ENCODE measurements at places on chromosomes 5 and 9.

- DNase-seq, result no peak
Measured at GRCh38 chr5:80804332-80804731, 149.5 kb upstream of the DHFR start.

DNA sequence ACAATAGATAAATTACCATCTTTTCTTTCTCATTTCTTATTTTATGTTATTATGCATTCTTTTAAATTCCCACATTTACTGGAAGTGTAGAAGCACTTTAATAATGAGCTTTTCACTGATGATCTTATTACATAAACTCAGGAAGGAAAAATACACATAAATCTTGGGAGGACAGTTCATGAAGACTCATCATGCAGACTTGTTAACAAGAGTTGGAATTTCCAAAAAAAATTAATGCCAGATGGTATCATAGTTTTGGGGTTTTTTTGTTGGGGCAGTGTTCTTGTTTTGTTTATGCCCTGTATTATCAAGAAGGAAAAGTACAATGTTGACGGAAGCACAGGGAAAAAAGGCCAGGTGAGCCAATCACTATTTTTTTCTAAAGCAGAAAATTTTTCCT is 35.1 kb downstream of the CEMIP2 start:
- DNase-seq, result no peak

DNA sequence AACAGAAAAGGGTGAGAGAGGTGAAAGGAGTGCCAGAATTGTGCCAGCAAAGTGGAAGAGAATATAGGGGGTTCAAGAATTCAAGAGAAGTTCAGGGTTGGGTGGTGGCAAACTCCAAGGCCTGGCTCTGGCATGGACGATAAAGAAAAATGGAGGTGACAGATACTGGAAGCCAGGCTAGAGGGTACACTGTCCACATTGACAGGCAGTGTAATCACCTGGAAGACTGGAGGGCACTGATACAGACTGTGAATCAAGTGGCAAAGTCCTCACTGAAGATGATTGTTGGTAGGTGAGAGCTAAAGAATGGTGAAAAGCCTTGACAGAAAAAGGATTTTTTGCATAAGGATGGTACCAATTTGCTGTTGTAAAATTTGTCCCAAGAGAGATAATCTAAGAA is 7.1 kb downstream of the SAR1B start:
- no peak for DNase-seq

GRCh38 chr9:96567203-96567700 is 52.4 kb downstream of the CDC14B start:
- DNase-seq, result no peak

DNA sequence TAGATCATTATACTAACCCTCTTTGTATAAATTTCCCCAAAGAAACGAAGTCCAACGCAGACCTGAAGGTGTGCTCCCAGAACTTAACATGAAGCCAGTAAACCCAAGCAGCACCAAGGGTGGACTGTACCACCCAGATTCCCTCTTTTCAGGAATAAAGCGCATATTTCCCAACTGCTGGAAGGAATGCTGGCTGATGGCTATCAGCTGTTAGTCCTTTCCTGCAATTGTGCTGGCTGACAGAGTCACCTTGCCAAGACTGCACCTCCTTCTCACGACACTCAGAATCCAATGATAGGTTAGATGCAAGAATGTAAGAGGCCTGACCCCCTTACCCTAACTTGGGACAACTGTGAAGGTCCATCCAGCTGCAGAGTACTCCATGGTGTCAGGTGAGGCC is 93.9 kb downstream of the MAPKAP1 start:
- DNase-seq, result no peak

DNA sequence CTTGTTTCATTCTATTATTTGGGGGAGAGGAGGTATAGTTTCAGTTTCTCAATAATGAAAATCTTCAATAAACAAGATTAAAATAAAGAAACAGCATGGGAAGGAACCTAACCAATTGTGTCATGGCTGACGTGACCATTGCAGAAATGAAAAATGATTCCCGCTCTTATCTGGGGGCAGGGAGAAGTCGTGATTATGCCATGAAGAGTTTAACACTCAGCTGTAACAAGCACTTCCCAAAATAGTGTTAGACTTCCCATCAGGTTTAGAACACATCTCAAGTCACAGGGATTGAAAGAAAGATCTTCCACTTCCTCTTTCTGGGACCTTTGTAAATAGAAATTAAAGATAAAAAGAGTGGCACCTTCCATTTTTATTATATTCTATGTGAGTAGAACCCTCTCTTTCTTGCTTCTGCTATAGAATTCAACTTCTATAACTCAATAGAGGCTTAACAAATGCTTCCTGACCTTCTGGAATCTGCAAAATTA is 122.2 kb downstream of the TRPM6 start:
- no peak for DNase-seq

GRCh38 chr5:37815913-37816312 is 23.9 kb downstream of the GDNF start:
- DNase-seq, result no peak

- no peak for DNase-seq
Measured at GRCh38 chr5:74288038-74288437, 352.5 kb downstream of the ENC1 start.

GRCh38 chr9:133729617-133730281 is 8.4 kb downstream of the SARDH start:
- no peak for DNase-seq

GRCh38 chr5:31844622-31845345 is 205.9 kb downstream of the PDZD2 start:
- DNase-seq, result no peak

DNA sequence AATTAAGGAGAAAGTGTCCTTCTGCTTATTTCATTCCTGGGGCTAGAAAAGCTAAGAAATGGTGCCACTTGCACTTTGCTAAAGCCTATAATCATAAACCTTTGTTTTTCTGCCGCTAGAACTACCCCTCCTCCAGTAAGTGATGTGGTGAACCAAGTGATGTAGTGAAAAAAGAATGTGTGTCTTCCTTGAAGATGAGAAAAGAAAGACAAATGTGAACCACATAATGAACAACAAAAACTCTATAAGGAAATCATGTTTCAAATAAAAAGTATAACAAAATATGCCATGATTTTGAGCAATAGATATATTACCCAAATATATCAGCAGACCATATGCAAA is 179.0 kb upstream of the SGCD start:
- no peak for DNase-seq

GRCh38 chr9:2150338-2150737 is 135.2 kb downstream of the SMARCA2 start:
- no peak for DNase-seq

DNA sequence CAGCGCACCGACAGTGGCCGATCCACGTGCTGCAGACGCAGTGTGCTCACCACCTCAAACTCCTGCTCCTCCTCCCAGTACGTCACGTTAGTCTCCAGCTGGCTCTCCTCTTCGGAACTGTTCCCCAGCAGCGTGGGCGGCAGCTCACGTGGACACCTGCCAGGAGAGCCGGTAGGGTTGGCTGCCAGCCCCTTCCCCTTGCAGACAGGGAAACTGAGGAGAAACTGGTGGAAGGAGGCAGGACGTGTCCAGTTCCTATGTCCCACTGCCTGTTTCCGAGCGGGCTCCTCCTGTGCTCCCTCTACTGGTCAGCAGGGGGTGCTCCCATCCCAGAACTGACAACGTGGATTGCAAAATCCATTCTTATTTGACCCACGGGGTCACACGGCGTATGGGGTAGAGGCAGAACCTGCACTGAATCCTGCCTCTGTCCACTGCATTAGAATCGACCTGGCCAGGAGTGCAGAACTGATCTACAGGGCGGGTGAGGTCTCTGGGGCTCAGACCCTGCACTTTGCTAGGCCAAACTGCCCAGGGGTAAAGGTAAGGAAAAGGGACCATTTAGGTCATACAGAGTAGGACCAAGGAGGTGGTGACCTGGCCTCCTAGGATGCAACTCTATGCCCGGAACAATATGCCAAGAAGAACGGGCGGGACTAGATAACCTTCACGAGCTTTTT is 25.7 kb downstream of the PDGFRB start:
- peak; percentile 45 for DNase-seq

DNA sequence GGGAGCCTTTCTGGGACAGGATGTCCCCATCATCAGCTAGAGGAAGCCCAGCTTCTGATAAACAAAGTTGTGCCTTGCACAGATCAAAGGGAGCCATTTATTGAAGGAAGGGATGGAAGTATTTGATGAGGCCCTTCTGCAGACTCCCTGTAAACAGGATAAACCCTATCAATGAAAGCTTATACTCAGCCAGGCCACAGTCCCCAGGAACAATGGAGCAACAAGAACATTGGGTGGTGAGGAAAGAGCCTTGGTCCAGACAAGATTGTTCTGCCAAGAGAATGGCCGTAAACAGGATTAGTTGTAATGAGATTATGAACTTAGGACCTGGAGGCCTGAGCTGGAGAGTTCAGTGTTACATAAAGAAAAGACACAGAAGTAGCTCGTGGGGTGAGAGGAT is 40.5 kb upstream of the LIFR start:
- DNase-seq, result no peak

DNA sequence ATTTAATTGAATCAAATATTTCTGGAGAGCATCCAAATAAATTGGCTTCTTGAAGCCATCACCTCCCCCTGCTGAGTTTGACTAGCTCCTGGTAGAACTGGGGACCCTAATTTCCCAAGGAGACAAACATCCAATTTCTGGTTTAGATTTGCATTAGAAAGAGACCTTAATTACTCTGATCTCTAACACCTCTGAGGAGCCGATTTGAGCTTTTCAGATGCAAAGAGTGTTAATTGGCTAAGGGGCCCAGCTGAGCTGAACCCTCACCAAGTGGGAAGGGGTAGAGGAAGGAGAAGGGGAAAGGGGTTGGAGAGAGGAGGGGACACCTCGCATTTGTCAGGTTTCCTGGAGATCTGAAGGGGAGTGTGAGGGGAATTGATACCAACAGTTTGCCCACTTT is 145.4 kb upstream of the SHB start:
- DNase-seq, result no peak

- DNase-seq, result no peak
Measured at GRCh38 chr9:3495855-3496254, 29.9 kb downstream of the RFX3 start.

DNA sequence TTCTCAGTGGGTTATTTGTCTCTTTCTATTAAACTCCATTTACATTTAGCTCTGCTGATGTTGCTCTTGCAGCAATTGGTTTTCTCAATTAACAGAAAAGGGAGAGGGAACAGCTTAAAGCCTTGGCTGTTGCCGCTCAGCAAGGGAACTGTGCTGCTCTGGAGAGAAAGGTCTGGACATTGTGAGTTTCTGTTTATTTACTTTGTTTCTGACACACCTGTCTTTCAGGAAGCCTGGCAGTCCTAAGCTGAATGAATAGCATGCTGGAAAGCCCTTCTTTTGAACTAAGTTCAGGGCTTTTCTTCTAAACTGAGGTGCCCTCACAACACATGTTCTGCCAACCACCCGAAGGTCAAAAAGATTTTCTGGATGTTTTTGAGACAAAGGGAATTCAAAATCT is 491.9 kb downstream of the PDE4D start:
- DNase-seq, result no peak

DNA sequence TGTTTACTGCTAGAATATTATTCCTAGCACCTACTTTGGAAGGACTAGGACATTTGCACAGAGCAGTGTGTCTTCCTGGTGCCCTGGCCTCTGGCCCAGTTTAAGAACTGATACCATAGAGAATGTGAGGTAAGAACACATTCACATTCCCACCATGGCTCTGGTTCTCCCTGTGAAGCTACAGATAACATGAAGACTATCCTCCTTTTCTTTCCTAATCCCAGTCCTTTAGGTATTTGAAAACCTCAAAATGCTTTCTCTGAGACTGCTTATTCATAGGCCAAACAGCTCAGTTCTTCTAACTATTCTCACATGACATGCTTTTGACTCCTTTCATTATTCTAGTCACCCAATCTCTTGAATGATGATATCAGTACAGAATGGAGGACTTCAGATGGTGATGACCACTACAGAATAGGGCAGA is 11.9 kb downstream of the FAM219A start:
- DNase-seq, result no peak

DNA sequence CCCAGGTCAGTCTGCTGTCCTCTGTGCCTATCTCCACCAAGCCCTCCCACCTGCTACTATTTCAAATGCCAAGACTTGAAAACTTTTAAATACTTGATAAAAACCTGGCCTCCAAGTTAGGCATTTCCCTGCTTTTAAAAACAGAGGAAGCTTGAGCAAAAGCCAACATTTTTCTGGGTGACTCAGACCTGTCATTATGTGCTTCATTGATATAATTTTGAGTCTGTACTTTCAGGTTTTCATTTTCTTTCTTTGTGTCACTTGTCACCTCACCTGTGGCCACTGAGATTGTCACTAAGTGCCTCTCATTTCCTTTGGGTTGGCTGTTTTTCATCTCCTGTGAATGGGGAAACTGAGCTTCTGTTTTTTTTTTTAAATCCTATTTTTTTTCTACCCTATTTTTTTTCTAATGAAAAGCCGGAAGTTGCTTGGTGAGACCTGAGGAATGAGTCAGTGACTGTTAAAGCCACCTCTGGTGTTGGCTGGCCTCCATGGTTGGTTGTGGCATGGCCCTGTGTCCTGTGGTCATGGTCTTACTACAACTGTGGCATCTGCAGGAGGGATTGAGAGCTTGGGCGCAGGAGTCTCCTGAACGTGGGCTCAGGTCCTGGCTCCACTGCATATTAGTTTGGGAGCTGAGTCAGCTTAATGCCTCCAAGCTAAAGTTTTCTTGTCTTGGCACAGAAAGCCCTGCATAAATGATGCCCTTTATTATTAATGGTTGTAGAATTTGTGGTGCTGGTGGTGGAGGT is 56.7 kb downstream of the ARHGAP26 start:
- no peak for DNase-seq

GRCh38 chr5:113099822-113100221 is 123.2 kb downstream of the DCP2 start:
- no peak for DNase-seq

- DNase-seq, result no peak
Measured at GRCh38 chr5:69013481-69013880, 80.3 kb upstream of the SLC30A5 start.

- no peak for DNase-seq
Measured at GRCh38 chr5:114435885-114436299, 74.0 kb downstream of the KCNN2 start.

DNA sequence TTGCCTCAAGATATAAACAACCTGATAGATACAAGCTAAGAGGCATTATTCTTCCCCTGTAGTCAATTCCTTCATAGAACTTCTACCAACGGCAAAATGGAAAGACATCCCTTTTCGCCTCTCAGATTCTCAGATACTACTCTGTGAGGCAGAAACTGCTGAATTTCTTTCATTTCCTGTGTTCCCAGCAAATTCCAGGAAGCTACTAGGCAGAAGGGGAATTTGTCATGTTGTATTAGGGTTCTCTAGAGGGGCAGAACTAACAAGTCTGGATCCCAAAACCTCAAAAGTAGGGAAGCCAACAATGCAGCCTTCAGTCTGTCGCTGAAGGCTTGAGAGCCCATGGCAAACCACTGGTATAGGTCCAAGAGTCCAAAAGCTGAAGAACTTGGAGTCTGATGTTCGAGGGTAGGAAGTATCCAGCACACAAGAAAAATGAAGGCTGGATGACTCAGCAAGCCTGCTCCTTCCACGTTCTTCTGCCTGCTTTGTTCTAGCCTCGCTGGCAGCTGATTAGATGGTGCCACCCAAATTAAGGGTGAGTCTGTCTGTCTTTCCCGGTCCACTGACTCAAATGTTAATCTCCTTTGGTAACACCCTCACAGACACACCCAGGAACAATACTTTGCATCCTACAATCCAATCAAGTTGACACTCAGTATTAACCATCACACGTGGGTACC is 15.2 kb downstream of the RNF180 start:
- no peak for DNase-seq

GRCh38 chr5:154373729-154374179 is 72.0 kb upstream of the SAP30L start:
- no peak for DNase-seq
